Stimulated activated CD4-positive, alpha-beta T cell treated with anti-CD3 and anti-CD28 coated beads, Interleukin-15, amount 100 ng/mL, for 48 hours (primary cell): ENCODE measurements at places on chromosomes 7 and 10.

GRCh38 chr7:1812509-1813393 lies 142.7 kb downstream of the ELFN1 start:
- DNase-seq = no peak

DNA sequence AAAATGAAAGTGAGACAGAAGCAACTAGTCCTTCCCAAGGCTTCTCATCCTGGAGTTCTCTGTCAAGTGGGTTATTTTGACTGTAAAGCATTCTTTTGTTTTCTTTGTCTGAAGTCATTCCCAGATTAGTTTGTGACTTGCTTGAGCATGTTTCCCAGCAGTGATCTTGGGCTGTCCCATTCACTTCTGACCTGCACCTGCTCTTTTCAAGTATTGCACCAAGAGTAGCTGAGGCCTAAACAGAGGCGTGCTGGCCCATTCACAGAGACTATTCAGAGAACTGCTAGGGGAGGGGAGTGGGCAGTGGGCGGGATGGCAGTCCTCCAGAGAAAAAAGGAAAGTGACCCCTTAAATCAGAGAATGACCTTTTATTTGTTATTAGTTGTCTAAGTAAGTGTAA lies 61.3 kb downstream of the CACNA2D1 start:
- no peak for DNase-seq

DNA sequence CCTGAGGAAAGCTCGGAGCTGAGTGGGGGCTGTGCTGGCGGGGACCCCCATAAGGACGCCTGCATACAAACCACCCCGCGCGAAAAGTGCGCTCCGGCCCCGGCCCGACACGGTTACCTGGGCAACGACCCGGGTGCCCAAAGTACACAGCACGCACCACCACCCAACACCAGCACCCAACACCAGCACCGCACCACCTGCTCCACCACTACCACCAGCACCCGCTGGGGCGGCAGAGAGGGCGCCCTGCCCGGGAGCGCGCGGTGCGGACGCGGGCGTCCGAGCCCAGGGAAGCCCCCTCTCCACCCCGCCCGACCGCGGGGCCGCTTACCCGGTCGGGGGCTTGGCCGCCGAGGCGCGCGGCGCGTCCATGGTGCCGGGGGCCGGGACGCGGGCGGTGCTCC lies 345 bp downstream of the COBL start:
- DNase-seq = no peak

- DNase-seq = no peak
Observed at GRCh38 chr7:131183611-131184119, 144.0 kb upstream of the MKLN1 start.

DNA sequence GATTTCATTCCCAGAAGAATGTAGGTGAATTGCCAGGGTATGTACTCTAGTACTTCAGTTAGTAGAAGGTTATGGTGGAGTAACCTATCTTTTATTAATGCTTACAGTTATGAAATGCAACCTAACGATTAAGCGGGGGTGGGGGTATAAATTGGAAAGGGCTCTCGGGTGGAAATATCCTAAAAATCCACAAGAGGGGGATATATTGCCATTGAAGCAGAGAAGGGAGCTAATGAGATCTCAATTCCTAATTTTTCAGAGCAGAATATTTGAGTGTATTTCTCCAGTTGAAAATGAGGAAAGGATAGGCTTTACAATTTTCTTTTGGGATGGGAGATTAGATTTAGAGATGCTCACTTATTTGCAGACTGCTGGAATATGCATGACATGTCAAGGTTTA lies 90.8 kb downstream of the DNAJB9 start:
- DNase-seq = no peak

- no peak for DNase-seq
Observed at GRCh38 chr7:138756591-138757242, 41.1 kb upstream of the TMEM213 start.

DNA sequence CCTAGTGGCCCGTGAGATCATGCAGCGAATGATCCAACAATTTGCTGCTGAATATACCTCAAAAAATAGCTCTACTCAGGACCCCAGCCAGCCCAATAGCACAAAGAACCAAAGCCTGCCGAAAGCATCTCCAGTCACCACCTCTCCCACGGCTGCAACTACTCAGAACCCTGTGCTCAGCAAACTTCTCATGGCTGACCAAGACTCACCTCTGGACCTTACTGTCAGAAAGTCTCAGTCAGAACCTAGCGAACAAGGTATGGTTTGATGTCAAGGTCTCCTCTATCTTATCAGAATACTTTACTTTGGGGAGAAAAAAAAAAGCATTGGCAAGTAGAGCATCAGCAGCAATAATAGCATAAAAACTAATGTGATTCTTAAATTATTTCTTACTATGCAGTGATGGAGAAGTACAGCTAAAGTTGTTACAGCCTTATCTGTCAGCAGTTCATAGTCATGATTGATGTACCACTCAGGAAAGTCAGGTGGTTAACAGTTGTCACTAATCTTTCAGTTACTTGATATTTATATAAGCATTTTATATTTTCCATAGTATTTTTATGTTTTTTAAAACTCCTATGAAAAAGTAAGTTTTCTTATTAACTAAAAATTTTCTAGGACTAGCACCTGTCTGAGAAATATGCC lies 117.1 kb downstream of the LCOR start:
- DNase-seq = no peak

- DNase-seq = no peak
Observed at GRCh38 chr7:70756789-70757188, 375.2 kb upstream of the GALNT17 start.

DNA sequence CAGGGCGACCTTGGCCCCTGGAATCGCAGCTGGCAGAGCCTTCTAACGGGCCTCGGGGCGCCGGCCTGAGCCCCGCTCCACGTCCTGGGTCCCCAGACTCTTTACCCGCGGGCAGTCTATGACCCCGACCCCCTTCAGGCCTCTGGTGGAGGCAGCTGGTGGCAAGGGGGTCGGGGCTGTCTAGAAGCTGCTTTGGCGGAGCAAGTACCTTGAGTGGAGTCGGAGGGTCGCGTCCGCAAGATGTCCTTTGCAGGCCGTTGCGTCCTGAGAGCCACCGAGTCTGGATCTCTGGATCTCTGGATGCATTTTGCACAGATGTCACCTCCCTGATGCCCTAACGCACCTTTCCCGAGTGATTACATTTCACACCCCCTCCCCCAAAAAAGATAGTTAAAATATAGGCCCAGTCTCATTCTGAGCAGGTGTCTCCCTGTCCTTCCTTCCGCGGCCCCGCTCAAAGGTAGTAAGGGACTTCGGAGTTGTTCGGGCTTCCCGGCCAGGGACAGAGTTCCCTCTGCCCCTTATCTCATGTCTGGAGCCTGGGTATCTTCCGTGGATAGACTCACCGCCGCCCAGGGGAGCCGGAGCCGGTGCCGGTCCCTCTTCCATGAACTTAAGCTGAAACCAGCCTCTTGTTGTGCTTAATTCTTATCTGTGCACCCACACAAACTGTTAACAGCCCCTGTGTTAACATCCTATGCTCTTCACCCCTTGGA lies 457 bp downstream of the ACADSB start:
- DNase-seq = no peak

DNA sequence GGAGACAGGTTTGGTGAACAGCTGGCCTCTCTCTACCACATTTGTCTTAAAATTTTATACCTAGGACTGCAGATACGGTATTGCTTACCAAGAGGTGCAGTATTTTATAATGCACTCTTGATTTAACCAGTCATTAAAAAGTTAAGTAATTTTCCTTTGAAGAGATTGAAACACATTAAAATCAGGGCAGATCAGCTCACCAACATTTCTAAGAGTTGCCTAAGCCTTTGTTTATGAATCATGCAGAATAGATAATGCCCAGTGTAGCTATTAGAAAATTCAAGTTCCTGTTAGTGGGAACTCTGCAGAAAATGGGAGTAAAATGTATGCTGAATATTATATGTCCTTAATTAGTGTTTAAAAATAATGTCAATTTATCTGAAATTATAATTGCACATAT lies 140.2 kb upstream of the PRPS1L1 start:
- no peak for DNase-seq

DNA sequence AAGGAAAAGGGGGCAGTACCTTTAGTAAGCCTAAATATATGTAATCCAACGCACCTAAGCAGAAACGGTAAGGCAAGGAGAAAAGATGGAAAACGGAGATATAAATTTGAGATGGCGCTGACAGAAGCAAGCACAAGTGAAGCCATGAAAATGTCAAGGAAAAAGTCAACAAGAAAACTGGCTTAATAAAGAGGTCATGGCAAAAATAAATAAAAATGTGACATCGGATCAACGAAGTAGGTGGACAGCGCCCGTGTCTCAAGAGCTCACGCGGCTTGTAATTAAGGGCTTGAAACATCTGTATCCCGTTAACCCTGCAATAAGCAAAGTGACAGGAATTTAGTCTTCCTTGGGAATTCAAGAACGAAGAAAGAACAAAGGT lies 611 bp downstream of the NDUFA5 start:
- DNase-seq = no peak

DNA sequence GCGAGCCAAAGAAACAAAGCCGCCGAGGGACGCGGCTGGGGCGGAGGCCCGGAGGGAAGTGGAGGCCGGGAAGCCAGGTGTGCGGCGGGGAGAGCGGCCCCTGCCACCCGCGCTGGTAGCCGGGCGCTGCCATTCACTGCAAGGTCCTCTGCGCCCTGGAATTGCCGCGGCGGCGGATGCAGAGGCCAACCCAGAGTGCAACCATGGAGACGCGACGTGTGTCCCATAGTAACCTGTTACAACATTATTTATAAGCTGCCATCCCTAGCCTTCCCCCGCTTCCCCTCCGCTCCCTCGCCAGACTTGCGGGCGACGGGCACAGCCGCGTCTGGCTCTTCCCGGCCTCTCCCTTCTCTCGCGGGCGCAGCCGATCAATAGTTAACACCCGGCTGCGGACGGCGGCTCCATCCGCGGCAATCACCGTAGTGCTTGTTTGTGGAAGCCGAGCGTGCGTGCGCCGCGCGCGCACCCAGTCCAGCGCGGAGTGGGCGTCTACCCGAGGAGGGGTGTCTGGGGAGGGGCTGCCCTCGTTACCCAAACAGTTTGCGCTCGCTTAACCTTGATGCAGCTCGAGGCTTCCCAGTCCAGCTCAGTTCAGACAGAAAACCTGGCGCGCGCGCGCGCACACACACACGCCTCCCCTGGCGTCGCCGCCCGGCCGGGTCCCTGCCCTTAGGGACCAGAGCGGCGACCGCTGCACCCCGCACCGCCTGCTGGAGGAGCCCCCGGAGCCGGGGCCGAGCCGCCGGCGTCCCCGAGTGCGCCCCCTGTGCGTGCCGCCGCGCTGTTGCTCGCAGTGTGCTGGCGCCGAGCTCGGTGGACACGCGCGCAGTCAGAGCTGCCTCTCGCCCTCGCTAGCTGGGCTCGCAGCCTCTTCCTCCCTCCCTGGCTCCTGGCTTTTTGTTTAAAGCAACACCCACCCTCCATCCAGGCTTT lies 165.4 kb upstream of the DPP6 start:
- DNase-seq = no peak

DNA sequence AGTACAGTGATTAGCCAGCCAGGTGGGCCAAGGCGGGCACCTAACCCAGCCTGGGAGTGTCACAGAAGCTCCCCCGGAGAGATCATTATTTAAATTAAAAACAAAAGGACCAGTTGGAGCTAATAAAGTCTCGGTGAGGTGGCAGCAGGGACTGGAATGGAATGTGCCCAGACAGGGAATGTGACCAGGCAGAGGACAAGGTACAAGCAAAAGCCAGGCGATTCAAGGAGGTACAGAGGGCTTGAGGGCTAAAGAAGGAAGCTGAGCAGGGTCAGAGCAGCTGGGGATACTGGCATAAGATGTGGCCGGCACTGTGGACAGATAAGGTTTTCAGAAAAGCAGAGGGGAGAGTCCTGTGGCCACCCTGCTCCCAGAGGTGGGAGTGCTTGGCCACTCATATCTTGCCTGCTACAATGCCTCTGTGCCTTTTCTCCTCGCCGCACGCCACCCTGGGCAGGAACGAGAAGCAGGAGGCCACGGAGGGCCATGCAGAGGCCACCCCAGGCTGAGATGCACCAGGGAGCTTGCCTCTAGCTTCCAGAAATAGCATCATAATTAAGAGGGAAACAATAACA lies 13.2 kb downstream of the TMEM273 start:
- no peak for DNase-seq

DNA sequence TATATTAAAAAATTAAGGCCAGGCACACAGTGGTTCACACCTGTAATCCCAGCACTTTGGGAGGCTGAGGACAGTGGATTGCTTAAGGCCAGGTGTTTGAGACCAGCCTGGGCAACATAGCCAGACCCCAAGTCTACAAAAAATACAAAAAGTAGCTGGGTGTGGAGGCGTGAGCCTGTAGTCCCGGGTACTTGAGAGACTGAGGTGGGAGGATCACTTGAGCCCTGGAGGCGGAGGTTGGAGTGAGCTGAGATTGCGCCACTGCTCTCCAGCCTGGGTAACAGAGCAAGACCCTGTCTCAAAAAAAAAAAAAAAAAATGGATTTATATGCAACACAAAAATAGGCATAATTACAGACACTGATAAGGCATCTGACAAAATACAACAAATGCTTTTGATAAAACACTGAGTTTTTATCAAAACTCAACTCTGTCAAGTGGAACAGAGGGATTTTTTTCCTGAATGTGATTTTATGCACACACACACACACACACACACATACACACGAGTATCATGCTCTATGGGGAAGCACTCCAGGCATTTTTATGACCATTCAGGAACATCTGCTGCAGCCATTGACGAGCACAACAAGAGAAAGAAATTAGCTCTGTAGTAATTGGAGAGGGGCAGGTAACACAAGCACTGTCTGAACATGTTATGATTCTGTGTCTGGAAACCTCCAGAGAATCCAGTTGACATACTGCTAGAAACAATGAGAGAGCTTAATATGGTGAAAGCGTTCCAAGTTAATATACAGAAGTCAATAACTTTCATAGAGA lies 193.1 kb downstream of the WDR37 start:
- DNase-seq = no peak

GRCh38 chr10:112365451-112365850 lies 8.5 kb upstream of the ACSL5 start:
- DNase-seq = no peak

DNA sequence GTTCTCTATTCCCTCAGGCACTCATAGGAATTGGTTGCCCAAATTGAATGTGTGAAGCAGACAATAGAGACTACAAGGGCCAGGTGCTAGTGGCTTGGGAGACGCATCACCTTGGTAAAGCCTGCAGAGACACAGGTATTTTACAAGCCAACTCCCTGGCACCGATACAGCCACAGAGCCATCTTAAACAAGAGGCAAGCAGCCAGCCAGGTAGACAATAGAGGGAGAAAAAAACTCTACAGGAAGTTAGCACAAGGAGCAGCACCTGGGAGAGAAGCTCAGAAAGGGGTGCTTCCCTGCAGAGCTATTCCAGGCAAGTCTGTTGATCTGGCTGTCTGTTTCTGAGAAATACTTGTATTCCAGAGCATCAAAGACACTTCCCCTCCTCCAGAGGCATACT lies 43.0 kb upstream of the CDK1 start:
- no peak for DNase-seq

DNA sequence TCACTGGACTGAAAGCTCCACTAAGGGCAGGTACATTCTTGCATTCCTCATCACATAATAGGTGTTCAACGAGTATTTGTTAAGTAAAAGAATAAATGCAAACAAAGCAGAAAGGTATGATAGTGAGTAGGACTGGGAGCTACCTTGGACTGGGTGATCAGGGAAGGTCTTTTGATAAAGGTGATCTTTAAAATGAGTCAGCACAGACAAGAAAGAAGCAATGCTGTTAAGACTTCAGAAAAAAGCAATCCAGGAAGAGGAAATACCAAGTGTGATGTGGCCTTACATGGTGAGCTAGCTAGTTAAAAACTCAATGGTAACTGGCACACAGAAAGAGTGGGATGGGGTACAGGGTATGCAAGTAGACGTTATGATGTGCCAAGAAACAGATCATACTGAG lies 40.1 kb downstream of the TSPAN12 start:
- no peak for DNase-seq

- DNase-seq = no peak
Observed at GRCh38 chr7:32150589-32150988, 80.4 kb upstream of the PDE1C start.
